ENCODE measurements at places on chromosomes 4 and X.

DNA sequence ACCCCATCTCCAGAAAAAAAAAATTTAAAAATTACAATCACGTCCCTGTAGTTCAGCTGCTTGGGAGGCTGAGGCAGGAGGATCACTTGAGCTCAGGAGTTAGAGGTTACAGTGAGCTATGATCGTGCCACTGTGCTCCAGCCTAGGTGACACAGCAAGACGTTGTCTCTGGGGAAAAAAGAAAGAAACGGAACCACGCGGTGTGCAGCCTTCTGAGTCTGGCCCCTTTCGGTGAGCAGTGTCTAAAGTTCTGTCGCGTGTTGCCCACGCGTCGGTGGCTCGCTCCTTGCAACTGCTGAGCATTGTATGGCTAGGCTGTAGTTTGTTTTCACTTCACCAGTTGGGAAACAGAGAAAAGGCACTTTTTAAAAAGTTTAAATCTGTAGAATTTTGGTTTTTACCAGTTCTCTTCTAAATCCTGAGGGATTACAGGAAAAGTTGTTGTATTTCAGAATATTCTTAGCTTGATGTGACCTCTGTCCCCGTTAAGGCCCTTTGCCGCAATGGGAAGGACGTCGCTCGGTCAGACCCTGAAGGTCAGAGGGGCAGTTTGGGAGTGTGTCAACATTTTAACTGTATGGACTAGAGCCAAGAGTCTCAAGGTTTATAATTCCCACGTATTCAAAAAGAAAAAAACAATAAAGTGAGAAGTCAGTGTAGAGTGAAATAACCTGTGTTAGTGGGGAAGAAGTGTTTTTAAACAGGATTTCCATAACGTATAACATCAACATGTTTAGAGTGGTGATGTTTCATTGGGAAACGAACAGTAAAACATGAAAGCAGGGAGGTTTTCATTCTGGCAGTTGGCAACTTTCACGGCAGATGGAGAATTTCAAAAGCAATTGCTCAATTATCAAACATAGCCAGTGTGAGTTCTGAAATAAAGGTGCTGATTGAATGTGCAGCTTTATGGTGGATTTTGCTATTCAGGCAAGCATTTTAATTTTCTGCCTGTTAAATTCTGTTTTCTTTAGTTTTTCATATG, 45.8 kb upstream of the MSANTD1 start:
- DNase-seq, result no peak

- DNase-seq, result no peak
Measured at GRCh38 chr4:149690726-149691125, 124.9 kb downstream of the IQCM start.

GRCh38 chr4:184255361-184255760, 37.7 kb upstream of the ENPP6 start:
- DNase-seq, result no peak

- DNase-seq, result no peak
Measured at GRCh38 chrX:74523870-74524735, 90.3 kb downstream of the RLIM start.

DNA sequence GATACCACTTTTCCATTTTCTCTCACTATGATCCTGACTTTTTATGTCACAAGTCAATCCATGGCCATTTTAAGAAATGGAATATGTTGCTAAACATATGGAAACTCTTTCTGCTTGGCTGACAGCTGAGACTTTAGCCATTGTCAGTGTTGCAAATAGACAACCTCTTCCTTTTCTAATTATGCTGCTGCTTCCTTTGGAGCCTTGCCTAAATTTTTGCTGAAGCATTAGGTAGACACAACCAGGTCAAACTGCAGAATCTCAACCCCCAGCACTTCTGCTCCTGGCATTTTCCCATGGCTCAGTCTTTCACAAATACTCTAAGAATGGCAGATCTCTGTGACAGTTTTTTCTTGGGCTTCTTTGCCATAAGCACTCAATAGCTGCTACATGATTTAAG, 543.3 kb downstream of the GRID2 start:
- DNase-seq, result no peak

DNA sequence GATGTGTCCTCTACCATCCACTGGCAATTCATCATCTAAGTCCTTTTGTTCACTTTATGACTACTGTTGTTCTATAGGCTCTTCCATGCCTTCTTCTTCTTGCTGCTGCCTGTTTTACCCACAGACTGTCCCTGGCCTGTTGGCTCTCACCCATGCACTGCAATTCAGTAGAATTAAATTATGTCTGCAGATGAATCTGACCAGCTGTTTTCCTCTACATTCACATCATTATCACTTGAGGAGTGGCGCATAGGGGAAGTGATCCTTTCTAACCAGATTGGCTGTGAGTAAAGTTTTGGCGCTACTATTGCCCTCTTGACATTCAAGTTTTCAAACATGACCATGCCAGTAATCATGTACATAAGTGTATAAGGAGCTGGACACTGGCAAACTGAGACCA, 91.7 kb downstream of the FRMPD4 start:
- DNase-seq, result no peak

DNA sequence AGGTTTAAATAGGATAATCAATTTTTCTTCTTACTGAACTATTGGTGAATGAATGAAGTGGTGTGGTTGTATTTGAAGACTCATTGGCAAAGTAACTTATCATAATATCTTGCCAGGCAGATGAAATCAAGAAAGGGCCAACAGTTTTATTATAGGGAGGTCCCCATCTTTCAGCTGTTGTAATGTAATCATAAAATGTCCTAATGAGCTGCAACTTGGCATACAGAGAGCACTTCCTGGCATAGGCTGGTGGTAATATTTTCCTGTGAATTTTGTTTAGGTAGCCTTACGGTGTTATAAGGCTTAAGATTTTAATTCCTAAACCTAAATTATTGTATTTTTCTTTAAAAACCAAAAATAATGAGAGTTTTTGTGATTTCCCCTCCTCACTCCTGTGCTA, 17.5 kb downstream of the FHIP1A start:
- no peak for DNase-seq

- no peak for DNase-seq
Measured at GRCh38 chr4:150237110-150237872, 159.0 kb downstream of the DCLK2 start.

GRCh38 chrX:108257556-108257955, 166.0 kb downstream of the ATG4A start:
- DNase-seq, result no peak

GRCh38 chr4:144666539-144667175, 20.7 kb downstream of the HHIP start:
- DNase-seq, result no peak

DNA sequence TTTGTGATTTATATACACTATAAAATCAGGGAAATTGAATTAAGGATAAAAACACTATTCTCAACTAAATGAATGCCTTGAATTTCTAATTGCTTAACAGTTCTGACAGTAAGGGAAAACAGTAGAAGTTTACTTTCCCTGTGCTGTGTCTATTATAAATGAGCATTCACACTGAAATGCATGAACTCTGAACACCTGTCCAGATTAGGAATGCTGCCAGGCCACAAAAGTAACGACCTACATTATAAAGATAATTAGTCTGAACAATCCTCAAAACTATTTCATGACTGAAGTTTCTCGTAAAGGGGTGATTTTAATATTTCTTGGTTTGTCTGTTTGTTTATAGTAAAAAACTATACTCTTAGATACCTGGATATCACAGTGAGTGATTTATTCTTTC, 2.0 kb downstream of the NDST3 start:
- DNase-seq, result no peak

DNA sequence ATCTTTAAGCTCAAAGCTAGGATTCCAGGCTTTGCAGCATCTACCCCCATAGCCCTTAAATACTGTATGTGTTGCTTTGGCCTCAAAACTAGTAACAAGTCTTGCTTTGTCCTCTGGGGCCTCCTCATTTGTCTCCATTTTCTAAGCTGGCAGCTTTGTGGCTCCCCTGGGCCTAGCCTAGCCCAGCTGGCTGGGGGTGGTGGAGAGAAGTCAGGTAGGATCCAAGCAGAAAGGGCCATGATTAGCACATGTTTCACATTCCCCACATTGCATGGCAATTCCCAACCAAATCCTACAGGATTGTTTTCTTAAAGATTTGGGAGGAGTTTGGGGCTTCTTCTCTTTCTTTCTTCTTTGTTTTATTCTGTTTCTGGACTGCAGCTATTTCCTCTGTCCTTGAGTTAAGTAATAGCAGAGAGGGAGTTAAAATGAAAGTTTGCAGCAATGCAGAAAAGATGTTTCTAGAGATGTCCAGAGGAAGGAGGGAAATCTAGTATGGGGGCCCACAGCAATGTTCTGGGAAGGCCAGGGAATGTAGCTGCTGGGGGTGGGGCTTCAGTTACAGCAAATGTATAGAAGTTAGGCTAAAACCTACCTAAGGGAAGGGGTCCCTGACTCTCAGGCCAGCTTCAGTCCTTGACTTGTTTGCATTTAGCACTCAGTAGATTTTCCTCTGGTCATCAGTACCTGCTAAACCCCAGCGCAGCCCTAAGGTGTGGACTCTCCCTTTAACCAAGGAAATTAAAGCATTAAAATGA, 92.1 kb downstream of the SHROOM4 start:
- no peak for DNase-seq

DNA sequence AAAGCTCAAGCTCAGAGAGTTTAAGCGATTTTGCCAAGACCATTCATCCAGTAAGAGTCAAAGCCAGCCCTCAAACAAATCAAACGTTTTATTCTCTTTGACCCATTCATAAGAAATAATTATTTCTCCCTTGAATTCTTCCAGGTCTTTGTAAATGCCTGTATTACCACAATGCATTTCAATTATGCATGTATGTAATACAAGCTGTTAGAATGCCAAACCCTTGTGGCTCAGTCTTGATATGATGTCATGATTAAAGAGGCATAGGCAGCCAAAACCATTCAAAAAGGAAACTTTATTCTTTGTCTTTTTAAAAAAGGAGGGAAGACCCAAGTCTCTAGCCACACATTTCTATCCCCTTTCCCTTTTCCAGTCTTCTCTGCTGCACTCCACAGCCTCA, 56.5 kb upstream of the PGM2 start:
- no peak for DNase-seq

Data from stimulated activated naive CD4-positive, alpha-beta T cell treated with Interleukin-2 at 50 U/mL for 16 hours (primary cell).